Smooth muscle cell of the pulmonary artery (primary cell): ENCODE measurements at places on chromosomes 16 and 17. TPM values are rescaled to one million over a fixed set of nuclear protein-coding genes. Genes with fewer than 3 reads are reported as not detected.

Gene HS3ST3B1
- 0.23 and 0.46 TPM in 2 replicates for total RNA-seq

Gene MAPK8IP3
- total RNA-seq, result 34.4 and 48.0 TPM in 2 replicates

Gene KRTAP4-6
- not detected in 2 replicates for total RNA-seq

Gene EVI2A
- total RNA-seq, result 1.4 and 2.5 TPM in 2 replicates

Gene CDH13
- total RNA-seq, result 175 and 425 TPM in 2 replicates
